ENCODE measurements at places on chromosomes 7 and 10. TPM values are rescaled to one million over a fixed set of nuclear protein-coding genes. Genes with fewer than 3 reads are reported as not detected.

The STK32C gene
- total RNA-seq = 48.8 TPM

The DDIT4 gene
- 190 TPM for total RNA-seq

The BTAF1 gene
- total RNA-seq = 8.6 TPM

The FKBP9 gene
- 93.5 TPM for total RNA-seq
